Hair follicular keratinocyte (primary cell): ENCODE measurements at places on chromosomes 4 and X. TPM values are rescaled to one million over a fixed set of nuclear protein-coding genes. Genes with fewer than 3 reads are reported as not detected.

ADH1C gene
- 0.08 TPM in 1 of 2 replicates, not detected in the other for total RNA-seq

SSX2 gene
- not detected in 2 replicates for total RNA-seq

TMSB15B gene
- 7.8 and 18.3 TPM in 2 replicates for total RNA-seq

AKAP4 gene
- total RNA-seq, result not detected in 2 replicates

NXF2 gene
- total RNA-seq, result not detected in 2 replicates

DEFB131A gene
- total RNA-seq, result not detected in 2 replicates

APLN gene
- 4.9 and 8.2 TPM in 2 replicates for total RNA-seq

NUDT6 gene
- 11.2 and 12.6 TPM in 2 replicates for total RNA-seq

CT55 gene
- total RNA-seq, result not detected in 2 replicates

TLR2 gene
- total RNA-seq, result 9.9 and 31.2 TPM in 2 replicates

PAPSS1 gene
- 55.5 and 55.7 TPM in 2 replicates for total RNA-seq

PHKA1 gene
- 6.7 and 11.8 TPM in 2 replicates for total RNA-seq

PF4V1 gene
- total RNA-seq, result not detected in 2 replicates

TMPRSS11A gene
- total RNA-seq, result not detected in 2 replicates

SMIM43 gene
- total RNA-seq, result not detected in 2 replicates

MAGEA6 gene
- not detected in 2 replicates for total RNA-seq

SPATA4 gene
- total RNA-seq, result 0.08 TPM in 1 of 2 replicates, not detected in the other

ITIH6 gene
- total RNA-seq, result not detected in 2 replicates
